ENCODE measurements at places on chromosomes 13 and 19.

- DNase-seq, result peak; percentile 63
Observed at GRCh38 chr13:96810104-96810503, 184.2 kb downstream of the OXGR1 start.

GRCh38 chr13:21723807-21724505 lies 53.1 kb downstream of the FGF9 start:
- no peak for DNase-seq

GRCh38 chr13:78430166-78430791 lies 173.1 kb downstream of the POU4F1 start:
- no peak for DNase-seq

GRCh38 chr19:47839913-47840312 lies 18.2 kb downstream of the CRX start:
- DNase-seq, result no peak
